Activated T-cell treated with anti-CD3 and anti-CD28 coated beads, Interleukin-2, amount 50 U/mL, for 24 hours (primary cell): ENCODE measurements at places on chromosomes 16 and 17.
A peak's percentile ranks its signal among the peaks of the same experiment; 100 is the strongest.

DNA sequence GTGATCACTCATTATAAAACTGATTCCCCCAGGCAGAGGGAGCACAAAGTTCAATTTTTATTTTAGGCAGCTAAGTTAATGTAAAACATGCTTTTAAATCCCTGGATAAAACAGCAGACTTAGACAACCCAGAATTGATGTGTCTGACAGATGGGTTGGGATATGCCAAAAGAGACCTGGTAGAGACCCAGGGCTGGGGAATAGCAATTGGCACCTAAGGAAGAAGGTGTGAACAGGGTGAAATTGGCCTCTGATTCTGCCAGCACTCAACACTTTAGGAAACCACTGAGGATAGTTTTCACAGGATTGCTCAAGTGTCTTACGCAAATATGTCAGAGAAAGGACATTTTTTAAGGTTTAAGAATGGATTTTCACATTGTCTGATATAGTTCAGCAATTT lies 938.2 kb upstream of the CDH8 start:
- no peaks in the 10 kb centered on the region for H3K27me3 ChIP-seq
- no peak overlapping the region for H3K4me3 ChIP-seq
- no peak for DNase-seq
- no peaks in the 10 kb centered on the region for H3K36me3 ChIP-seq
- no peak overlapping the region for H3K27ac ChIP-seq

- no peak overlapping the region for H3K27ac ChIP-seq
- peaks cover 45% of the 10 kb centered on the region for H3K36me3 ChIP-seq
- H3K27me3 ChIP-seq: no peaks in the 10 kb centered on the region
- no peak for DNase-seq
These were observed 28.1 kb downstream of the GRIN2C start for GRCh38 chr17:74831444-74832146.

DNA sequence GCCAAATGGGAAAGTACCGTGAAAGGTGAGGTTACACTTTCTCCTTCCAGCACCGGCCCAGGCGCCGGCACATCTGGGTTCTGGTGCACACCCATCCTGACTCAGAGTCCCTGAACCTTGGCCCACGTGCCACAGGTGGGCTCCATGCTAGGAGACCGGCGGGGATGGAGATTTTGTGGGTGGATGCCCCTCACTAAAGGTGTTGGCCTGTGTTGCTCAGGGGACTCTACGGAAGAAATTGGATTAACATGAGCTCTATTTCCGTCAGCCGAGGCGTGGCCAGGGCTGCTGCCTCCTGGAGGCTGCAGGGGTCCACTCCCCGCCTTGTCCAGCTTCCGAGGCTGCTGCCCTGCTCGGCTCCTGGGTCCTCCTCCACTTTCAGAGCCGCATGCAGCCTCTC lies 30.8 kb downstream of the FBXO31 start:
- H3K27me3 ChIP-seq: no peaks in the 10 kb centered on the region
- H3K36me3 ChIP-seq: peaks cover 69% of the 10 kb centered on the region
- H3K4me1 ChIP-seq: peaks cover 3% of the 10 kb centered on the region
- H3K27ac ChIP-seq: no peak overlapping the region

DNA sequence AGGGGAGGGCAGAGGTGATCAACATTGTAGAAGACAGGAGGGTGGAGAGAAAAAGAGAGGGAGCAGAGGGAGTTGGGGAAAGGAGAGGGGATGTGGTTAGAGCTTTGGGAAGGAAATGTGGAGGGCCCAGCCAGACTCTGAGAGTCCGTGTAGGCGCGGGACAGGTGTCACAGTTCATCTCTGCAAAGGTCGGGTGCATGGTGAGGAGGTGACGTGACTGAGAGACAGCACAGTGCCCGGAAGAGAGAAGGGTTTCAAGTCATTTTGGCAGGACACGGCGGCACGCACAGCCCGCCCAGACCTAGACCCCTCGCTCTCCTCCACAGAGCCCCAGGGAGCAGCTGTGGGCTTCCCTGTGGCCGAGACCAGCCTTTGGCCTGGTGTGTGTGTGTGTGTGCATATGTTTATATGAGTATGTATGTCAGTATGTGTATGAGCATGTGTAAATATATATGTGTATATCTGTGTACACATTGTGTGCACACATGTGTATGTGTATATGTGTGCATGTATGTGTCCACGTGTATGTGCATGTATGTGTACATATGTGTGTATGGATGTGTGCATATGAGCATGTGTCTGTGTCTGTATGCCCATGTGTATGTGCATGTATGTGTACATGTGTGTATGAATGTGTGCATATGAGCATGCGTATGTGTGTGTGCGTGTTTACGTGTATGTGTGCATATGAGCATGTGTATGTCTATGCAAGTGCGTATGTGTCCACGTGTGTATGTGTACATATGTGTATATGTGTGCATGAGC lies 104.6 kb downstream of the SEC14L1 start:
- no peaks in the 10 kb centered on the region for H3K36me3 ChIP-seq
- peaks cover 10% of the 10 kb centered on the region for H3K4me1 ChIP-seq
- H3K27ac ChIP-seq: no peak overlapping the region
- no peak overlapping the region for H3K4me3 ChIP-seq
- peaks cover 26% of the 10 kb centered on the region for H3K27me3 ChIP-seq

GRCh38 chr17:3956327-3956957 lies 7.8 kb downstream of the ATP2A3 start:
- no peaks in the 10 kb centered on the region for H3K27me3 ChIP-seq
- no peak for DNase-seq
- H3K4me1 ChIP-seq: peaks cover 49% of the 10 kb centered on the region
- H3K36me3 ChIP-seq: peaks cover 57% of the 10 kb centered on the region
- no peak overlapping the region for H3K4me3 ChIP-seq

GRCh38 chr17:80859002-80859941 lies 132.4 kb upstream of the CHMP6 start:
- no peaks in the 10 kb centered on the region for H3K27me3 ChIP-seq
- no peak overlapping the region for H3K4me3 ChIP-seq
- peaks cover 98% of the 10 kb centered on the region for H3K36me3 ChIP-seq
- no peak for DNase-seq

DNA sequence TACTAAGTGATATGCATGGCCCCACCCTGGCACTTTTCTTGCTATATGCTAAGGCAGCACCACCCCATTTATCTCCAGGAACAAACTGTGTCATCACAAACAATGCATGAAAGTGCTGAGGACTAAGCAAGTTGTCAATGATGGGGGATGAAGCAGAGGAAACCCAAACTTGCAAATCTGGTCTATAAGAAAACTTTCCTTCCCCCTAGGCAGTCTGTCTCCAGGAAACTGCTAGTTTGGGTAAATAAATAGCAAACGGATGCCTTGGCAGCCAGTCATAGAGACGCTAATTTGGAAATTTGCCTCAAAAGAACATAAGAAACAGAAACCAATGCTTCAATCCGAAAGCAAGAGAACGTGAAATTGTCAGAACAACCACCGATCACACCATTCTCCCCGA lies 5.6 kb upstream of the HSBP1 start:
- H3K27me3 ChIP-seq: peaks cover 18% of the 10 kb centered on the region
- H3K36me3 ChIP-seq: no peaks in the 10 kb centered on the region
- H3K4me3 ChIP-seq: no peak overlapping the region
- H3K4me1 ChIP-seq: peaks cover 7% of the 10 kb centered on the region
- H3K27ac ChIP-seq: no peak overlapping the region

GRCh38 chr17:41635121-41636097 lies 11.0 kb upstream of the KRT17 start:
- H3K4me1 ChIP-seq: no peaks in the 10 kb centered on the region
- H3K27me3 ChIP-seq: no peaks in the 10 kb centered on the region
- peak overlapping the region; percentile 26 for H3K27ac ChIP-seq
- no peak overlapping the region for H3K4me3 ChIP-seq
- no peaks in the 10 kb centered on the region for H3K36me3 ChIP-seq
- no peak for DNase-seq

DNA sequence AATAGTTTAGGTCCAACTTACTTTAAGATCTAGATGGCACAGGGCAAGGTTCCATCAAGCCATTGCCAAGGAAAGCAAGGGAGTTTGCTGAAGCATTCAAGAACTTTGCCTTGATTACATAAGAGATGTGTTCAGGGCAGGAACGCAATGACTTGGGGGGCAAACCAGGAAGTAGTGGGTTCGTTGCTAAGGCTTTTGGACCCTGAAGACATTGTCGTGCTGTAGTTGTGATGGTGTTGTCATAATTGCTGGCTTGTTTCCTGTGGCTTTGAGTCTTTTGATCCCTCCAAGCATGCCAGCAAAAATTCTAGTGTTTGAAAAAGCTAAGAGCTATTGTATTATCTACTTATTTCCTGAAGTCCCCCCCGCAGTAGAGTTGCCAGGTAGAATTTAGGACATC lies 70.7 kb upstream of the HNF1B start:
- DNase-seq: no peak
- H3K4me3 ChIP-seq: no peak overlapping the region
- peaks cover 46% of the 10 kb centered on the region for H3K27me3 ChIP-seq
- H3K4me1 ChIP-seq: peaks cover 2% of the 10 kb centered on the region
- no peak overlapping the region for H3K27ac ChIP-seq

DNA sequence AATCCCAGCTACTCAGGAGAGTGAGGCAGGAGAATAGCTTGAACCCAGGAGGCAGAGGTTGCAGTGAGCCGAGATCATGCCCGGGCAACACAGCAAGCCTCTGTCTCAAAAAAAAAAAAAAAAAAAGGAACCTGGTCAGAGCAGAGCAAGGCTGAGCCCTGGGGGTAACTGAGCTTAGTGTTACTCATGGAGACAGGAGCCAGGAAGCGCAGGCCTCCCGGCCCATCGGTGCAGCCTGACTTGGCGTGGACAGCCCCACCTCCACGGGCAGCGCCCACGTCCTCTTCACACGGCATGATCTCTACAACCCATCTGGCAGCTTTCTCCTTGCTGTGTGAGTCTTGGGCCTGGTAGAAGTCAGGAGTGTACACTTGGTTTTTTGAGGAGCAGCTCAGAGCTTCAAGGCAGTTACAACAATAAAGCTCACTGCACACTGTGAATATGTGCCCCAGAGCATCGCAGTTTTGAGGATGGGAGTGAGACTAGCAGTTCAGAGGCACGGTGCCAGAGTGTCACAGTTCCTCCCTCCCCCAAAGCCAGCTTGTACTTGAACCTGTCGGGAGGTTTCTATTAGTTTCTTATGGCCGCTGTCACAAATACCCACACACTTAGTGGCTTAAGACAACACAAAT lies 129.9 kb downstream of the RAP1GAP2 start:
- DNase-seq: no peak
- no peak overlapping the region for H3K4me3 ChIP-seq
- no peak overlapping the region for H3K27ac ChIP-seq
- no peaks in the 10 kb centered on the region for H3K27me3 ChIP-seq
- H3K36me3 ChIP-seq: peaks cover 4% of the 10 kb centered on the region

DNA sequence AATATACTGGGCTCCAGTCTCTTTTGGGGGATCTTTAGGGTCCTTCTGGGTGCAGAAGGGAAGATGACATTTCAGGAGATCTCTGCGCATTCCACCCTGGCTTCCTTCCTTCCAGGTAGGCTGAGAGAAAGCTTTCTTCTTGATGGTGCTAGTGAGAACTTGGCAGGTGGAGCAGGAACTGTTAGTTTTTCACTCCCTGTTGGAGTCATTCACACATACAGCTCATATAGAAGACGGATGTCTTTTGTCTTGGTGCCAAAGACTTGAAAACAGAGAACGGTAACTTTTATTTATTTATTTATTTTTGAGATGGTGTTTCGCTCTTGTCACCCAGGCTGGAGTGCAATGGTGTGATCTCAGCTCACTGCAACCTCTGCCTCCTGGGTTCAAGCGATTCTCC lies 43.9 kb downstream of the PITPNC1 start:
- H3K36me3 ChIP-seq: peaks cover 16% of the 10 kb centered on the region
- no peaks in the 10 kb centered on the region for H3K27me3 ChIP-seq
- DNase-seq: no peak

- DNase-seq: no peak
- H3K27ac ChIP-seq: no peak overlapping the region
These were observed 444.0 kb downstream of the HS3ST3B1 start for GRCh38 chr17:14744761-14745473.

GRCh38 chr17:66695098-66695497 lies 139.8 kb upstream of the CACNG5 start:
- DNase-seq: no peak
- H3K27ac ChIP-seq: no peak overlapping the region
- no peaks in the 10 kb centered on the region for H3K27me3 ChIP-seq
- H3K36me3 ChIP-seq: peaks cover 91% of the 10 kb centered on the region
- H3K4me3 ChIP-seq: no peak overlapping the region

DNA sequence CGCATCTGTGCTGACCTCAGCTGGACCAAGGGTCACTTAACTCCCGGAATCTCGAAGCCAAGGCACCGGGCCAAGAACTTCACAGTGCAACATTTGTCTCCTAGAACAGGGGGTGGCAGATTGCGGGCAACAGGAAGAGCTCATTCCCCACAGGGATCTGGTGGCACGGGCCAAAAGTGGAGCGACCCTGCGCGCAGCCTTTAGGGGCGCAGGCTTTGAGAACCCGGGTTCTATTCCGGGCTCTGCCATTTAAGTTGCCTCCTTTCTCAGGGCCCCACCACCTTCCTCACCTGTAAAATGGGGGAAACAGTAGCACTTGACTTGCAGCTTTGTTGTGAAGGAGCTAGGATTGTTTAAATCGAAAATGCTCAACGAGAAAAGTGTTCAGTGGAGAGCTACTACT lies 651 bp downstream of the SHMT1 start:
- H3K4me3 ChIP-seq: peak overlapping the region; percentile 87
- H3K27me3 ChIP-seq: no peaks in the 10 kb centered on the region
- DNase-seq: peak; percentile 43

DNA sequence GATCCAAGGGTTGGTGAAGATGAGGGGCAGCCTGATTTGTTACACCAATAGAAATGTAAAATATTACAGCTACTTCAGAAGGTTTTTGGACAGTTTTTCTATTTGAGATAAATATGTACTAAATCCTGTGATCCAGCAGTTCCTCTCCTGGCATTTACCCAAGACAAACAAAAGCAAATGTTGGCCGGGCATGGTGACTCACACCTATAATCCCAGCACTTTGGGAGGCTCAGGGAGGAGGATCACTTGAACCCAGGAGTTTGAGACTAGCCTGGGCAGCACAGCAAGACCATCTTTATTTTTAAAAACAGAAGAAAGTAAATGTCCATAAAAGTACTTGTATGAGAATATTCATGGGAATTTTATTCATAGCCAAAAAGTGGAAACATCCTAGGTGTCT lies 64.8 kb upstream of the MRC2 start:
- H3K4me1 ChIP-seq: peaks cover 28% of the 10 kb centered on the region
- H3K27ac ChIP-seq: no peak overlapping the region
- H3K27me3 ChIP-seq: no peaks in the 10 kb centered on the region
- no peak for DNase-seq

DNA sequence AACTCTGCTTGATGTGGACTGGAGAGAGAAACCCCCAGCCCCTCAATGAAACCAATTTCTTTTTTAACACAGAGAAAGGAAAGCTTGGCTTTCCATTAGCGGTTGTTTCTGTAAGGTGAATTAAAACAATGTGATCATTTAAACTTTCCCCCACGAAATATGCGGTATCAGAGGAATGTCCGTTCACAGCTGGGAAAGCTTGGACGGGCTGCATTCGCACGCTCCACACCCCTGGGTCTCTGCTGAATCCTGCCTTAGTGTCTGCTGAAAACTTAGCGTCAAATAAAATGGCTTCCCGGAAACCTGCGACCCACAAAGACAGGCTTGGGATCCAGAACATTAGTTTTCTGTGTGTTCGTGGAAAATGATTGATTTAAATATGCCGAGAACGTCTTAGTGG lies 71.7 kb downstream of the C16orf95 start:
- H3K27me3 ChIP-seq: no peaks in the 10 kb centered on the region
- H3K4me1 ChIP-seq: peaks cover 8% of the 10 kb centered on the region
- H3K4me3 ChIP-seq: no peak overlapping the region

GRCh38 chr16:9660898-9661297 lies 521.3 kb downstream of the GRIN2A start:
- no peaks in the 10 kb centered on the region for H3K4me1 ChIP-seq
- H3K27me3 ChIP-seq: no peaks in the 10 kb centered on the region
- no peaks in the 10 kb centered on the region for H3K36me3 ChIP-seq
